ENCODE measurements at places on chromosomes 16 and 17.

DNA sequence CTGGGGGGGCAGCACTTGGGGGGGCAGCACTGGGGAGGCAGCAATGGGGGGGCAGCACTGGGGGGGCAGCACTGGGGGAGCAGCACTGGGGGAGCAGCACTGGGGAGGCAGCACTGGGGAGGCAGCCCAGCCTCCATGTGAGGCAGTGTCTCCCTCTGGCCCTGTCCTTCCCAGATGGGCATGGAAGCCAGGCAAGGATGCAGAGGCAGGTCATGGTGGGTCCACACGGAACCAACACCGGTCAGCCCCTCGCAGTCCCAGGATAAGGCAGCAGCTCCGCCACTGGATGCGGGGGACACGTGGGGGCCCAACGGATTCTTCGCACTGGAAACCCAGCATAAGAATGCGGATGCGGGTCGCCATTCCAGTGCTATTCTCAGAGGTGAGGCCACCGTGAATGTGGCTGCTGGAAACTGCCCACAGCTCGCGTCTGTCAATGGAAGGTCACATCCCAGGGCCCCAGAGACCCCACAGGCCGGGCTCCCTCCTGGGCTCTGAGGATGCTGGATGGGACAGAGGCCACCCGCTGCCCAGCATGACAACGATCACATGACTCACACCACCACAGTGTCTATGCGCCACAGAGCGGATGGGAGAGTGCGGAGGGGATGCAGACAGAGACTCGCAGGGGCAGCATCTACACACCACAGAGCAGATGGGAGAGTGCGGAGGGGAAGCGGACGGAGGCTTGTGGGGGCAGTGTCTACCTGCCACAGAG is 59.0 kb downstream of the LMF1 start:
- DNase-seq = no peak

DNA sequence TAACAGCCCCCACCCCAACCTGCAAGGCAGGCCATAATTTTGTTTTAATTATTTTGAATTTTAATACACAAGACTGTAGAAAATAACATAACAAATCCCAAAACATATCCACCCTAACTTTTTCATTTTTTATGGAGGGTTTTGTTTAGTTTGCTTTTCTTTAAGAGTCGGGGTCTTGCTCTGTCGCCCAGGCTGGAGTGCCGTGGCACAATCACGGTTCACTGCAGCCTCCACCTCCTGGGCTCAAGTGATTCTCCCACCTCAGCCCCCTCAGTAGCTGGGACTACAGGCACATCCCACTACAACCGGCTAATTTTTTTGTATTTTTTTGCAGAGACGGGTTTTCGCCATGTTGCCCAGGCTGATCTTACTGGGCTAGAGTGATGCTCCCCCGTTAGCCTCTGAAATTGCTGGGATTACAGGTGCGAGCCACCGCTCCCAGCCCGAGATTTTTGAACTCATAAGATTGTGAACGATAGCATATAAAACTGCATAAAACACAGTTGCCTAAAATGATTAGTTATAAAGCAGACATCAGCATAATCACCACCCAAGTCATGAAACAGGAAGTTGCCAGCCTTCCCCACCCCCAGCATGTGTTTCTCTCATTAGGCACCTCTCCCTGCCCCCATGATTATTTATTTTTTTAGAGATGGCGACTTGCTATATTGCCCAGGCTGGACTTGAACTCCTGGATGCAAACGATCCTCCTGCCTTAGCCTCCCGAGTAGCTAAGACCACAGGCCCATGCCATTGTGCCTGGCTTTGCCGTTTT is 13.6 kb upstream of the DOC2B start:
- no peak for DNase-seq

DNA sequence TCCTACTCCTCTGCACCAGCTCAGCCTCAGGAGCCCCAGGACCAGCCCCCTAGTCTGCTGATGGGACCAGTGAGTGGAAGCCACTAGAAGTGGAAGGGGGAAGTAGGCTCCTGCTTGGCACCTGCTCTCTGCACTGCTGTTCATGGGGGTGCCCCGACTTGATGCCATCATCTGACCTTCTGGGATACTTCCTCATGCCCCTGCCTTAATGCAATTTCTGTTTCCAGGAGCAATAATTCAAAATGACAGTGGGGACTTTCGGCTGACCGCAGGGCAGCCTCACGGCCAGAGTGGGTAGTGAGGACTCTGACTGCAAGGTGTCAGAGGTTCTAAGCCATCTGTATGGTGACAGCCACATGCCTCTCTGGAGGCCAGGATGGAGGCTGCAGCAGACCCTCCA is 196.4 kb upstream of the WSCD1 start:
- DNase-seq = no peak

- no peak for DNase-seq
These were observed 72.3 kb downstream of the CYTH1 start for GRCh38 chr17:78709751-78710181.

- no peak for DNase-seq
These were observed 10.1 kb upstream of the MRPL38 start for GRCh38 chr17:75914643-75915267.

GRCh38 chr17:31073411-31073810 is 21.4 kb upstream of the NF1 start:
- no peak for DNase-seq

- DNase-seq = no peak
These were observed 10.1 kb downstream of the IL32 start for GRCh38 chr16:3075523-3075915.

DNA sequence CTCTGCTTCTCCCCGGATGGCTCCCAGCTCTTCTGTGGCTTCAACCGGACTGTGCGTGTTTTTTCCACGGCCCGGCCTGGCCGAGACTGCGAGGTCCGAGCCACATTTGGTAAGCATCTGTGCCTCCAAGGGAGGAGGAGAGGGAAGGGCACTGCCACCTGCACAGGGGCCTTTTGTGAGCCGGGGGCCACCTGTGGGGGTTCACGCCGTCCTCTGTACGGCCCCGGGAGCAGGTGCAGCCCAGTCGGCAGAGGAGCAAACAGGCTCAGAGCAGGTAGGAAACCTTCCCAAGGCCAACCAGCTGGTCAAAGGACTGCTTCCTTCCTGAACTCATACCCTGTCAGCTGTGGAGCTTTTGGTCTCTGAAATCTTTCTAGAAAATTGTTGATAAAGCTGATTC is 3.3 kb upstream of the EFNB3 start:
- no peak for DNase-seq
